ENCODE measurements at places on chromosomes 2 and 18.

GRCh38 chr2:157990173-157990572 lies 111.5 kb upstream of the UPP2 start:
- no peak for DNase-seq

- no peak for DNase-seq
These were observed 54.5 kb downstream of the SLC39A10 start for GRCh38 chr2:195711478-195711877.

DNA sequence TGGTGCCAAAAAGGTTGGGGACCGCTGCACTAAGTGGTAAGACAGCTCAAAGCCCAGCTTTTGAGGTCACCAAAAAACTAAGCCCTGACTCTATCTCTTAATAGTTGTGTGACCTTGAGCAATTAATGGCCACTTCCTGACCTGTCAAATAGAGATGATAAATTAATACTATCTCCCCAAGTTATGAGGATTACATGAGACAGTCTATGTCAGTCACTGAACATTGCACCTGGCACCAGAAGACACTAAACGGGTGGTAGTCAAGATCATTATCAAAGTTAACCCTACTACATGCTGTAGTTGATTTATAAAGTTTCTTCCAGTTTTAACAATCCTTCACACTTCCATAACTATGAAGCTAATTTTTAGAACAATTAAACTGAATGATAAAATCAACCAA lies 36.5 kb downstream of the STPG4 start:
- no peak for DNase-seq

- DNase-seq: no peak
These were observed 10.2 kb downstream of the GPAT2 start for GRCh38 chr2:96024336-96025193.

DNA sequence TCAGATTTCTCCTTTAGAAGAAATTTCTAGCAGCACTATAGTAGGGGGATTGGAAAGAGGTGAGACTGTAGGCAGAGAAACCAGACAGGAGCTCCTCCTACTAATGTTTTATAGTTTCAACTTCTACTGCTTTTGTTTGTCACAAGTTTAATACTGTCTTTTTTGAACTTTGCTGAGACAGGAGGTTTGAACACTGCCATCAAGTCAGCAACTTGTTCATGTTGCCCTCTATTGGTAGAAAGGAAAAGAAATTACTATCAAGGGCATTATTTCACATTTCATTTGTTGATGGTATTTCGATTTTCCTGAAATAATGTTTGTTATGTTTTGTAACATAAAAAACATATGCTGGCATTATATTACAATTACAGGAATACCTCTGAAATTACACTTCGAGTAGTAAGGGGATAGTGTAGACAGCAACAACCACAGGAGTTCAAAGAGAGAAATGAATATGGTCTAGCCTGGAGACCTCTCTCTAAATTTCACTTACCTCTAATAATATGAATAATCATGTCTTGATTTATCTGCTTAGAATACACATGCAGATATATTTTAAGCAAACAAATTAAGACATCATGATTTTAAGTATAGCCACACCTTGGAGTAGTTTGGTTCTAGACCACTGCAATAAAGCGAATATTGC lies 12.4 kb upstream of the CCDC88A start:
- DNase-seq: no peak

DNA sequence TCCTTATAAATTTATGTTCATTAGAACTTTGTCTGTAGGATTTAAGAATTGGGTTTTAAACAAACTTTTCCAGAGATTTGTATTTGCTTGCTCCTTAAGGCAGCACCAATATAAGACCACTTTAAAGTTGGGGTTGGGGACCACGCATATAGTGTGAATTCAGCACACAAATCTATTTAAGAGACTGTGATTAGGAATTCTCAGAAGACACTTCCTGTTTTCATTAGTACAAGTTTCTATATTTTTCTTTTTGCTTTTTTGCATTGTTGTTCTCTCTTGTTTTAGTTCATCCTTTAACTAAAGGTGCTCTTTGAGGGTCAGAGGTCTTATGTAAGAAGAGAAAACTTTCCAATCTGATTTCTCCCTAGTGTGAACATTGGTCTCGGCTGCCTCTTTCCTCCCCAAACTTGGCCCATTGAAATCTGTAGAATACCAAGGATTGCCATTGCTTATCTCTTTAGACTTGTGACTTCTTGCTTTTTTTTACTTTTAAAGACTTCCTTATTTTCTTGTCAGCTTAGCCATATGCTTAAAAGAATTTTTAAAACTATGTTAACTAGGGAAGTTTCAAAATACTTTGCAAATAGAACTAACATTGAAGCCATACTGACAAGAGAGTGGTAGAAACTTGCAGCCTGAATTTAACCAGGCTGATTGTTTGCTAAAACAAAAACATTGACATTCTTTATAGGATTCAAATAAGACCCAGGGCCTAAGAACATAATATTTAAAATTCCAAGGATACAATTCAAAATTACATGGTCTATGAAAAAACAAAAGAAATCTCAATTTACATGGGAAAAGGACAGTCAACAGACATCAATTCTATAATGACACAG lies 264.1 kb upstream of the FN1 start:
- DNase-seq: no peak

- no peak for DNase-seq
These were observed 6.2 kb downstream of the PKDCC start for GRCh38 chr2:42053791-42054701.

DNA sequence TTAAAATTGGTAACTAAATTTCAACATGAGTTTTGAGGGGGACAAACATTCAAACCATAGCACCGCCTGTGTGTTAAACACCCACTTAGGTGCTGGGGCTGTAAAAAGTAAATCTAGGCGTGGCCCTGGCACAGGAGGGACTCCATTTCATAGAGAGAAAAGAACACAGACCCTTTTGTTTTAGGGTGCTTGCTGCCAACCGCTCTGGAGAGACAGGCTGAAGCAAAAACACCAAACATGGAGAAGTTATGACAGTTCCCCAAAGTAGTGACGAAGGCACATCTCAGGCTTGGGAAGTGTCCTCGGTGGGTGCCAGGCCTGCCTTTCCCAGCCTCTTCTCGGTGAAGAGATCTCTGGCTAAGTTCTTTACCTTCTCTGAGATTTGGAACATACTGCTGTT lies 5.1 kb downstream of the ACTG2 start:
- no peak for DNase-seq

- no peak for DNase-seq
These were observed 4.1 kb downstream of the DPP10 start for GRCh38 chr2:114446571-114446970.

DNA sequence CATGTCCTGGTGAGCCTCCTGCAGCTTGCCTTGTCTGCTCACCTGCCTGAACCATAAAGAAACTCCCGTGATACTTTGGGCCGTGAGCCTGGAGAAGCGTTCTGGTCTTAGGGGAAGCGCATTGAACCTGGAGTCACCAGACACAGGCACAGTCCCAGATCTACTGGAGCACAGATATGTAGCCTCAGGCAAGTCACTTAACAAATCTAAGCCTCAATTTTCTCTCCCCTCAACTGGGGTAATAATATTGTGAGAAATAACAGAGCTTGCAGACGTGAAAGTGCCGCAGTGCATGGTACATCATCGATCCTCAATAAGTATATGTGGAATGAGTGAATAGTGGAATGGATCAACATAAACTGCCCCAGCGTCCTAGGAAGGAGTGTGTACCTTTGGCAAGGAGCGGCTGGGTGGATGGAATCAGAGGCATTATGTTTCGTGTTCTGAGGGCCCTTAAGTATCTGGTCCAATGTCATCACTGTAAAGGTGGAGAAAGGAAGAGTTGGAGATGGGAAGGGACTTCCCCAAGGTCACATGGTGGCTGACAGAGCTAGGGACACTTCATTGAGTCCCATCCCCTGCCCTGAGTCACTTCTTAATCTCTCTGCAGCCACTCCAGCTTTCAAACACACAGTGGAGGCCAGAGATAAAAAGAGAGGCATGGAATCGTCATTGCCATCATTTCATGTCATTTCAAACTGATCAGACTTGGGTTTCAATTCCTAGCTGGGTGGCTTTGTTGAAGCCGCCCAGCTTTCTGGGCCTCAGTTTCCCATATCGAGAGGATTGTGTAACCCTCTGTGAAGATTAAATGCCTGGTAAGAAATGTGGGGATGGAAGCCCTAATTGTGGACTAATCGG lies 172.4 kb downstream of the DDX1 start:
- no peak for DNase-seq

- DNase-seq: no peak
These were observed 18.8 kb downstream of the SPRED2 start for GRCh38 chr2:65413610-65414009.

DNA sequence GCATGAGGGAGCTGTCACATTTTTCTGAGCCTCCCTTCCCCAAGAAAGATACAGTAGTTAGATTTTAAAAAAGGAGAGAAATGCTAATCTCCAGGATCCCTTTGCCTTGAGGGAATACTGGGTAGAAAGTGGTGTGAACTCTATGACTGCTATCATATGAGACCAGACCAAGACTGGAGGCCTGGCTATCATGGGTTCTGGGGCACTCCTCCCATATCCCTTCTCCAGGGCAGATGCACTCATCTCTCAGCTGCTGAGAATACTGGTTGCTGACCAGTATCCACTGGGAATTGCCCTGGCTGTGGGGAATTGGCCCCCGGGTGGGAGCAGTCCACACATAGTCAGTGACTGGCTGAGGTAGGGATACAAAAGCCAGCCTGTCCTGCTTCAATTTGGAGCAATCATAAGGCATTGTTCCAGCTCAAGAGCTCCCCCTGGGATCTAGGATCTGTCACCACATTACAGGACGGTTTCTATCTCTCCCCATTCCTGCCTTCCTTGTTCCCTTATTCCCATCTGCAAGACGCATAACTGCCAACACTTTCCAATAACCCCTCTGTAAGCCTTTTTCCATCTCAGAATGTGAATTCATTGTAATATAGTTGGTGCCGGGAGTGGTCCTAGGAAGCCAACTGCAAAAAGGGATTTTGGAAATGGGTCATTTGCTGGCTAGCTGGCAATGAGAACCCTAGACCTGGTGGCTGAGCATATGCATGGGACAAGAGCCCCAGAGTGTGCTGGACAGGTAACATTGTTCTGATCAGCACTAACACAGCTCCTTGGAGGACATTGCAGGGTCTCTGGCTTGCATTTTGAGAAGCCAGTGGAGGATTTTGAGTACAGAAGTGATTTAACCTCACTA lies 35.4 kb upstream of the REEP1 start:
- no peak for DNase-seq

GRCh38 chr2:64799592-64800252 lies 146.0 kb upstream of the SERTAD2 start:
- DNase-seq: no peak

DNA sequence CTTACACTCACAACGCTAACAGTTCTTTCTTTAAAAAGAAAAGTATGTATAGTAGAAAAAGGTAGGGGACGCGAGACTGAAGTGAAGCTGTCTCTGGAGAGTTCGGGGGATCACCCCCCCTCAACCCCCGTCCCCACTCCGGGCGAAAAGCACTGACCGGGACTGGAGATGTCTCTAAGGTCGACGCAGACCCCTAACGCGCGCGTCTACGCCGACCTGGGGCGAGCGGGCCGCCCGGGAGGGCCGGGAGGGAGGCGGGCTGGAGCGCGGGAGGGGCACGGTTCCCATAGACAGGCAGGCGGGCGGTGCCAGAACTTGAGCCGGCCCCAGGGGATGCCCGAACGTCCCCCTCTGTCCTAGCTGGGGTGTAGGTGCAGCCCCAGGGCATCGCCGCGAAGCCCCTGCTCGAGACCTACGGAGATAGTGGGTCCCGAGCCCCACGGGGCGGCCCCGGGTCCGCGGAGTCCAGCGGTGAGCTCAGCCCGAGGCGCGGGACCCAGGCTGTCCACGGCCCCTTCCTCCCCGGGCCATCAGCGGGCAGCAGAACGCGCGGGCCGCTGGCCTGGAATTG lies 82.2 kb downstream of the CHRNA1 start:
- DNase-seq: no peak

GRCh38 chr2:180722551-180723239 lies 257.7 kb upstream of the UBE2E3 start:
- DNase-seq: no peak

DNA sequence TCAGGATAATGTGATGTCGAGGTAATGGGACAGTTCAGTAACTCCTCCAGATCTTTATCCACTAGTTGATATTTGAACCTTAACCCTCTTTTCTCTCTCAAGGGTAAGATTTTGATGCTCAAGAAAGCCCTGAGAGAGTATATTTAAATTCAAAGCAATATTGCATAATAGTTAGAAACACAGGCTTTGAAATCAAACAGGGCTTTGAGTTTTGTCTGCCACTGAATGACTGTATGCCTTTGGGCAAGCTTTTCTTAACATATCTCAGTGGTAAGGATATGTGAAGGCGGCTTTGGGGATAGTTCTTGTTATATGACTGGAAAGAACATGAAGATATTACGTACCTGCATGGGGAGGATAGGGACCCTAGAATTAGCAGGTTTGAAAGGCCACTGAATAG lies 11.1 kb downstream of the ITPRID2 start:
- no peak for DNase-seq
